ENCODE measurements at places on chromosomes 2 and 18. TPM values are rescaled to one million over a fixed set of nuclear protein-coding genes. Genes with fewer than 3 reads are reported as not detected.

- peaks cover 20% of the 10 kb centered on the region for H3K27me3 ChIP-seq
- no peak overlapping the region for H3K4me3 ChIP-seq
- H3K27ac ChIP-seq = no peak overlapping the region
- no peaks in the 10 kb centered on the region for H3K4me1 ChIP-seq
Measured at GRCh38 chr2:98149333-98149697, 62.3 kb downstream of the VWA3B start.

DNA sequence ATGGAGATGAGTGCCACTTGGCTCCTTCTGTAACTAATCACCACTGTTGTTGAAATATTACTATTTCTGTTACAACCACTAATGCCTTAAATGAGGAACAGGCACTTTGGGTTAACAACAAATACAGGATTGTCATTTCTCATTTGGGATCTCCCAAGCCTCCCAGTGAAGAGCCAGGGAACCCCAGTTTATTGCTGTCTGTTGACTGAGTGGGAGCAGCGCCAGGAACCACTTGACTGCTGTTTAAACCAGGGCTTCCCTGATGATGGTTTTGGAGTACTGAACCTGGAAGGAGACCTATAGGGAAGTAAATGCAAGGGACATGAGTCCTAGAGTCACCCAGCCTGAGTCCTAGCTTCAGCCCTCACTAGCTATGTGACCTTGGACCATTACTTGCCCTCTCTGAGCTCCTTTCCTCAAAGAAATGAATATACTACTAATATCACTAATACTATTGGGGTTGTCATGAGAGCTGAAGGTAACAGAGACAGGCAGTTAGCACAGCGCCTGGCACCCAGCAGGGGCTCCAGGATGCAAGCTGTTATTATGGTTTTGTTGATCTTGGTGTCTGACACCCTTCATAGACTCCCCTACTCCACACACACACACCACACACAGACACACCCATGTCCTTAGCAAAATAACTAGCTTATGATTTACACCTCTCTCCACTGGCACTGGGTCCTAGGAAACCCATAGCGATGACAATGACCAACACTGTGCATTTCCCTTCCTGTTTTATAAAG, 104.2 kb upstream of the FZD7 start:
- peaks cover 8% of the 10 kb centered on the region for H3K4me1 ChIP-seq
- peaks cover 22% of the 10 kb centered on the region for H3K27me3 ChIP-seq
- no peaks in the 10 kb centered on the region for H3K36me3 ChIP-seq
- no peak overlapping the region for H3K4me3 ChIP-seq

DNA sequence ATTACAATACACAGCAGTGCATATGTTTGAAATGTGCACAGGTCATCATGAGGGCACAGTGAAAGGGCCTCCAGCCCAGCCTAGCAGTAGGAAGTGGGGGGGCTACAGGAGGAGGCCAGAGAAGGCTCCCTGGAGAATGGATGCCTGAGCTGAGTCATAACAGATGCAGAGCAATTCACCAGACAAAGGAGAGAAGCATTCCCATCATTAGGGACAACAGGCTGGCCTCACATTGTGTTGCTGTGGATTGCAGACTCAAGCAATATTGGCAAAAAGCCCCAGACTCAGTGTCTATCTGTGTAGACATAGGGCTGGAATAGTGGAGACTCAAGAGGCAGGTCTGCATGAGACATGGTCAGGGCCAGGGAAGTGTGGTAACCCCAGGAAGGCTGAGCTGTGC, 329.9 kb downstream of the DLGAP1 start:
- H3K4me3 ChIP-seq = no peak overlapping the region
- no peak for DNase-seq
- no peaks in the 10 kb centered on the region for H3K27me3 ChIP-seq
- H3K36me3 ChIP-seq = no peaks in the 10 kb centered on the region

GRCh38 chr18:50649821-50650220, 89.9 kb downstream of the MAPK4 start:
- no peak for DNase-seq
- H3K27ac ChIP-seq = no peak overlapping the region

GRCh38 chr18:13437796-13438506, 219.4 kb downstream of the LDLRAD4 start:
- H3K27me3 ChIP-seq = peaks cover 64% of the 10 kb centered on the region
- no peak overlapping the region for H3K4me3 ChIP-seq
- H3K27ac ChIP-seq = no peak overlapping the region

DNA sequence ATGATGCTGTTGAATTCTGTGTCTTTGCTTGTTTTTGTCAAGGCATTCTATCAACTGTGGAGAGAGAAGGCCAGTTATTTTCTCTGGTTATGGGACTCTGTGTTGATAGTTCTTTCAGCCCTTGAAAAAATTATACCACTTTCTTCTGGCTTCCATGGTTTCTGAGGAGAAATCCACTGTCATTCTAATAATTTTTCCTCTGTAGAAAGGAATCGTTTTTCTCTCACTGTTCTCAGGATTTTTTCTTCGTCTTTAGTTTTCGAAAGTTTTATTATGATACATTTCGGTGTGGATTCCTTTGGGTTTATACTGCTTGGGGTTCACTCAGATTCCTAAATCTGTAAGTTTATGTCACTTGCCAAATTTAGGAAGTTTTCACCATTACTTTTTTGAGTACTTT, 6.6 kb downstream of the GALNT1 start:
- H3K4me3 ChIP-seq = no peak overlapping the region
- H3K27me3 ChIP-seq = no peaks in the 10 kb centered on the region
- peaks cover under 1% of the 10 kb centered on the region for H3K36me3 ChIP-seq
- DNase-seq = no peak
- H3K4me1 ChIP-seq = peaks cover 21% of the 10 kb centered on the region
- no peak overlapping the region for H3K27ac ChIP-seq

- no peak overlapping the region for H3K27ac ChIP-seq
- H3K4me1 ChIP-seq = no peaks in the 10 kb centered on the region
- H3K27me3 ChIP-seq = no peaks in the 10 kb centered on the region
Measured at GRCh38 chr2:132697556-132698205, 27.7 kb upstream of the LYPD1 start.

STRN gene
- 25.9 TPM for total RNA-seq

AFG3L2 gene
- total RNA-seq = 59.2 TPM

DCC gene
- not detected for total RNA-seq

DNAJC5G gene
- not detected for total RNA-seq

SPP2 gene
- not detected for total RNA-seq

MAP3K19 gene
- total RNA-seq = not detected

Measured in Calu3 (cell line).